ENCODE measurements at places on chromosomes 13 and 19.

GRCh38 chr13:86601351-86601750 is 802.1 kb upstream of the SLITRK6 start:
- DNase-seq, result no peak

DNA sequence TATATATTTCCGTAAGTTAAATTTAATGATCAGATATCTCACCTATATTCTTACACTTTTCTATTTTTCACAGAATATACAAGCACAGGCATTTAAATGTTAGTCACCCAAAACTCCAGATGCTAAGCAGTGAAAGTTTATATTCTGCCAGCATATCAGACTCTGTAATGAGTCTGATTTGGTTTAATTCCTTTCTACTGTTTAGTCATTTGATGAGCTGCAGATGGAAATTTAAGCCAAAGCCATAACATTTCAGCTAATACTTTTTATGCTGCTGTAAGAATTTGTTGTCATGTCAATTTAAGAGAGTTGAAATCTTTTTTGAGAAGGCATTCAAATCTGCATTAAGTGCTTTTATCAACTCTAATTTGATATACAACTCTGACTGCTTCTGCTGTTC is 8.0 kb downstream of the FRY start:
- no peak for DNase-seq

DNA sequence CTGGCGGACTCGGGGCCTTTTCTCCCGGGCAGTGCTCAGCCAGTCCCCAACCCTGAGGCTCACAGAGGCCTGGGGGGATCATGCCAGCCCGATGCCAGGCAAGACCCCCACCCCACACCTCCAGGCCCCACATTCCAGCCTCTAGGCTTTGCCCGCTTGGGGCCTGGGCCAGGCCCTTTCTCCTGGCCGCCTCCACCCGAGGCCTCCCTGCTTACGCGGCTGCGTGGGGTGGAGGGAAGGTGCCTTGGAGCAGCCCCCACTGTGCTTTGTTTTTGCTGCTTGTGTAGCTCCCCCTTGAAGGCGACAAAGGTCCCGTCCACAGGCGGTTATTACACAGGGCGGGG is 38.4 kb downstream of the SMIM24 start:
- DNase-seq, result no peak

DNA sequence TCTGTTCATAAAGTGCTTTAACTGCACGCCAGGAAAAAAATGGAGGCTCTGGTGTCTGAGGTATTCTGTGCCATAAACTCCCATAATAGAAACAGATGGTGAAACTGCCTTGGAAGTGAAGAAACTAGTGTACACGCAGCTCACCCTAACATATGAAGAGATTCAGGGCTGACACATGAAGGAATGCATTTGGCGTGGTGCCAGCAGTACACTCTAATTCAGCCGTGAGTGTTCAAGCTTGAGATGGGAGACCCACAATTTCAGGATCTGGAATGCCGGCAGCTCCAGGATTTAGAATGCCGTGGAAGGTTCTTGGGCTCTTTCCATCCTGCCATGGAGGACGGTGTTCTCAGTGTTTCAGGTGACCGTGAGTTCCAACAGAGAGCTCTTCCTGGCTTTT is 478.4 kb downstream of the TSHZ3 start:
- no peak for DNase-seq

GRCh38 chr19:610801-611480 is 21.3 kb downstream of the HCN2 start:
- peak; percentile 47 for DNase-seq

- DNase-seq, result no peak
Measured at GRCh38 chr13:44305286-44305685, 68.3 kb upstream of the SERP2 start.

GRCh38 chr13:59303433-59303832 is 860.3 kb downstream of the DIAPH3 start:
- no peak for DNase-seq

- DNase-seq, result no peak
Measured at GRCh38 chr19:35608251-35608650, 4.3 kb upstream of the HAUS5 start.

GRCh38 chr13:112111239-112111857 is 44.4 kb downstream of the SOX1 start:
- no peak for DNase-seq

- no peak for DNase-seq
Measured at GRCh38 chr19:45471111-45471930, 3.5 kb downstream of the FOSB start.

DNA sequence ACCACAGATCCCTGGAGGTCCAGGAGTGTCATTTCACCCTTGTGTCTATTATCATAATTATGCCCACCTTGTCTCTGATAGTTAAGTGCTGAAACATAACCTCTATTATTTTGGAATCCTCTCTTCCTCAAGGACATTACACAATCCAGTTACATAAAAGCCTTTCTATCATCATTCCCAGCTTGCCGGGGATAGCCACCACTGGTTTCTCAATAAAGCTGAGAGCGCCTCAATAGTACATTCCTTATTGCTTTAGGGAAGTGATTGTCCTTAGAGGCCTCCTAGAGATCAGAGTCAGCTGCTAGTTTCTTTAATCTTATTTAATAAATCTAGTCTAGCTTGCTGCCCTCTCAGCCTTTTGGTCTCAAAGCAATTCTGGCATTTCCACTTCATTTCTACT is 490.0 kb upstream of the ATXN8OS start:
- DNase-seq, result no peak

DNA sequence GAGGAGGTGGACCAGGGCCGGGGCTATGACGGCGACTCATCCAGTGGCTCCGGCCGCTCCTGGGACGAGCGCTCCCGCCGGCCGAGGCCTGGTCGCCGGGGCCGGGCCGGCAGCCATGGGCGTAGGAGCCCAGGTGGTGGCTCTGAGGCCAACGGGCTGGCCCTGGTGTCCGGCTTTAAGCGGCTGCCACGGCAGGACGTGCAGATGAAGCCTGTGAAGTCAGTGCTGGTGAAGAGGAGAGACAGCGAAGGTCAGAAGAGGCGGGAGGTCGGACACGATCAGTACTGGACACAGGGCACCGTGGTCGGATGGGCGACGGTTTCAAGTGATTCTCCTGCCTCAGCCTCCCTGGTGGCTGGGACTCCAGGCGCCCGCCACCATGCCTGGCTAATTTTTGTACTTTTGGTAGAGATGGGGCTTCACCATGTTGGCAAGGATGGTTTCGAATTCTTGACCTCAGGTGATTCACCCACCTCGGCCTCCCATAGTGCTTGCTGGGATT is 22.3 kb downstream of the TJP3 start:
- DNase-seq, result no peak

DNA sequence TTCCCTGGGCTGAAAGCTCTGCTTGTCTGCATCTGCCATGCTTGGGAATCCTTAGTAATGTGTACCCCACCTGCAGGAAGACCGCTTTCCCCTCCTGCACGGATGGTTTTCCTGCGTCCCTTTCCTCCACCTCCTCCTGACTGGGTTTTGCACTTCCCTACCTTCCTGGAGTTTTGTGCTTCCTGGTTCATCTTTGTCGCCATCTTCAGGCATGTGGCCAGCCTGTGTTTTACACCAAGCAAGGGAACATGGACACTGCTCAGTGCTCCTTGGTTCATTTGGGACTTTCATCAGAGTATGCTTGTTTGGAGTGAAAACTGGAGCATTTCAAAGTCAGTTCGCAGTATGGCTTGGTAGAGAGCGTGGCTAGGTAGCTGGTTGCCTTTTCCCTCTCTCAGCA is 30.7 kb downstream of the ERICH6B start:
- DNase-seq, result no peak

DNA sequence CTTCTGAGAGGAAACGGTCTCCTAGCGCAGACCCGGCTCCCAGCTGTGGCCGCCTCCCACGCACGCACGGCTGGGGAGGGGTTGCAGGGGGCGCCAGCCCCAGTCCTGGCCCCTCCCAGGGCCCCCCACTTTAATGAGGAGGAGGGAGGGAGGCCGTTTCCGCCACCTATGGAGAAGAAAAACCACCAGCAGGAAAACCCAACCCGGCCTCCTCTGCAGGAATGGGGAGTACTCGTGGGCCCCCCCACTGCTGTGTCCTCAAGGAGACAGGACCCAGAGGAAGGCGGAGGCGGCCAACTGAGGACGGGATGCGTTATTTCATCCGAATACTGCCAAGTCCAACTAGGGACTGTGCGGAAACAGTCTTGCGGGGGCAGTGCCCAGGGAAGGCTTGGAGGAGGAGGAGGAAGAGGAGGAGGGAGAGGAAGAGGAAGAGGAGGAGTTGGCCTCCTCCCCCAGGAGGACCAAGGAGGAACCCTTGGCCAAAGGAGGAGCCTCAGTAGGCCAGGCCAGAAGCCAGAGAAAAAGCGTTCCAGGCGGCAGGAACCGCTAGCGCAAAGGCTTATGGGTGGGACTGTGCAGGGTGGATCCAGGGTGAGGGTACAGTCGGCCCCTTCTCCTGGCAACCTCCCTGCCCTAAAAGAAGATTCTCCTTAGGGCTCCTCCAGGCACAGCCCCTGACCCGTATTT is 3.9 kb upstream of the SSBP4 start:
- no peak for DNase-seq

GRCh38 chr19:1839658-1840540 is 8.4 kb downstream of the REXO1 start:
- DNase-seq, result no peak

- no peak for DNase-seq
Measured at GRCh38 chr13:69793783-69794453, 313.7 kb upstream of the ATXN8OS start.

DNA sequence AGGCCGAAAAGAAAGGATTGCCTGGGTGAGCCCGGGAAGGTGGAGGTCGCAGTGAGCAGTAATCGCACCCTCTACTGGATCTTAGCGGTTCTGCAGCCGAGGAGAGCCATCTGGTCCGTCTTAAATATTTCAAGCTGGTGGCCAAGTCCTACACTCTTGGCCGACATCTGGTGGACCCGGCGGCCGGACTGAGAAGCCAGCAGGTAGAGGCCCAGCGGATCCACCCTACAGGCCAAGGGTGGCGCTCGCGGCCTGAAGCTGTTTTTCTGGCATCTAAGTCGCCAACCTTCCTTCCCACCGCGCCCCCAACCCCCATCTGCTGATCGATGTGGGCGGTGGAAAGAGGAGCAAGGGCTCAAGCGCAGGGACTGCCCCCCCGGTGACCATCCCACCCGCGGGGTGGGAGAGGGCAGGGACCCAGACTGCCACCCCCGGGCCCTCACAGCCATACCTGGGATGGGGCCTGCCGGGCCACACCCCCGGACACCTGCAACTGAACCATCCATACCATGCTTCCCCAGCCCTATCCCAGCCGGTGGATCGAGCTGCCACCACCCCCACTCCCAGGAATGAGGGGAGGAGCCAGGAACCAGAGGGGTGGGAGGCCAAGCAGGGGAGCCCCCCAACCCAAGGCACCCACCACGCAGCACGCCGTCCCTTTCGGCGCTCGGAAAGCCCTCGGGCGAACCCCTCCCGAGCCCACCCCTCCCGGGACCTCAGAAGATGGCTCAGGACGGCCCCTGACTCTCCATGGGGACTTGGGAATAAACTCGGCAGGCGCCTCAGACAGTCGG is 46.3 kb upstream of the ZNF730 start:
- DNase-seq, result peak; percentile 4

GRCh38 chr19:18109733-18110608 is 12.4 kb downstream of the MAST3 start:
- DNase-seq, result no peak

DNA sequence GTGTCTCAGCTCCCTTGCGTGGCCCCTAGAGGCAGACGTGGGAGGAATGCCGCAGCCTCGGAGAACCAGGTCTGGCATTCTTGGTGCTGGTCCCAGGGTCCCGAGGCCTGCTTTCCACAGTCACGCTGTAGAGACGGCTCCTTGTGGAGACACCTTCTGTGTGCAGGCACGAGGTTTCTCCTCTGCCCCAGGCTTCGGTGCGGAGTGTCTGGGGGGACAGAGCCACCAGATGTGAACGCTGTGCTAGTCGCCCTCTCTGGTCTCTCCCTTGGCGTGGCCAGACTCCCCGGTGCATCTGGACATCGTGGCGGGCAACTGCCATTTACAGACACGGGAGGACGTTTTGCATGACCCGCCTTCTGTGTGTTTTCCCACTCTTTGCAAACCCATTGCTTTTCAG is 7.5 kb upstream of the TMEM255B start:
- DNase-seq, result no peak

DNA sequence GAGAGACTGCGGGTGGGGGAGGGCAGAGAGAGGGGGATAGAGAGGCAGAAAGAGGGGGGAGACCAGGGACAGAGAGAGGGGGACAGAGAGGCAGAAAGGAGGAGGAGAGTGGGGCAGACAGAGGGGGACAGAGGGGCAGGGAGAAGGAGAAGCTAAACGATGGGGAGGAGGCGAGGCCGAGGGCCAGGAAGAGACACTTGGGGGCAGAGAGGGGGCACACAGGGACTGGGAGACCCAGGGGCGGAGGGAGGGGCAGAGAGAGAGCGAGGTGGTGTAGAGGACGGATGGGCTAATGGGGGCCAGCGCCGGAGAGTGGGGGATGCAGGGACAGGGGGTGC is 666 bp downstream of the MEIS3 start:
- no peak for DNase-seq

GRCh38 chr19:8147582-8147978 is 1.8 kb downstream of the FBN3 start:
- no peak for DNase-seq

DNA sequence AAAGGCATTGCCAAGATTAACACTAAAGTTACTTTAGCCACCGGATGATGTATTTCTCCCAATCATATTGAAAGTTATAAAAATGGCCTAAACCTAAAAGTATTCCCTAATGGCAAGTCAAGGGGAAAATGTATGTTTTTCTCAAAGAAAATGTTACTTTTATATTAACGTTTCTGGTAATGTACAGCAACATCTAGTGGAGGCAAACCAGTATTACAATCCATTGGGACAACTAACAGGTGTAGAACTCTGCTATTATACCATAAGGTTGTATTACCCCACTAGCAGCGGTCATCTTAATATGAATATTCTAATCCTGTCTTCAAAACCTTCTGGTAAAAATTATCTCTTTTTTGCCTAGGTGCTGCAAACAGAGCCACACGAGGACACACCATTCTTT is 69.2 kb downstream of the ZNF100 start:
- DNase-seq, result no peak

DNA sequence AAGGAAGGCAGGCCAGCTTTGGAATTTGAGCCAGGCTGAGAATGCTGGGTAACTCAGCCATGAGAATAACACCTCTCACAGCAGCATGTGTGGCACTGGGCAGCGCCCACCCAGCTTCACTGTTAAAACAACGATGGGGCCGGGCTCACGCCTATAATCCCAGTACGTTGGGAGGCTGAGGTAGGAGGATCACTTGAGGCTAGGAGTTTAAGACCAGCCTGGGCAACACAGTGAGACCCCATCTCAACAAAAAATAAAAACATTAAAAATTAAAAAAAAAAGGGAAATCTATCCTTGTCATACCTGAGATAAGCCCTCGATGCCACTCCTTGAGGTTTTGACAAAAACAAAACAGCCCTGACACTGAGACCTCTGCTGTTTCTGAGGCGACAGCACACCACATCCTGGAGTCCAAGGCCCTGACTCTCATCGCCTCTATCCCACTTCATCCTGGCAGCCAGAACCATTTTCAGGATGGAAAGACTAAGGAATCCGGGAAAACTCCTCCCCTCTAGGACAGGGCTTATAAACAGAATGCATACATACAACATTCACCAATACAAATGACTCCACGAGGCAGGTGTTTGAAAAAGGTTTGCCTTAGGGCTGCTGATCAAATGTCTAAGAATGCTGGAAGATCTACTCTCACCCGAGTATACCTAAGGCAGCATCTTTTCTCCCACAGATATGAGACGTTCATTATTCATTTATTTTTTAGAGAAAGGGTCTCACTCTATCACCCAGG is 22.6 kb upstream of the TIMM44 start:
- no peak for DNase-seq

GRCh38 chr13:32986552-32986951 is 29.7 kb upstream of the KL start:
- no peak for DNase-seq

All from stimulated activated CD4-positive, alpha-beta T cell treated with anti-CD3 and anti-CD28 coated beads, Interleukin-15, amount 100 ng/mL, for 48 hours (primary cell).